ENCODE measurements at places on chromosomes 1 and 21.

GRCh38 chr1:6123083-6123482, 57.0 kb downstream of the CHD5 start:
- no peak for DNase-seq
- H3K4me3 ChIP-seq: no peak overlapping the region
- no peaks in the 10 kb centered on the region for H3K27me3 ChIP-seq
- no peak overlapping the region for H3K27ac ChIP-seq

- no peaks in the 10 kb centered on the region for H3K4me1 ChIP-seq
- peak; percentile 68 for DNase-seq
- H3K36me3 ChIP-seq: no peaks in the 10 kb centered on the region
- no peak overlapping the region for H3K4me3 ChIP-seq
These were observed 58.5 kb downstream of the LPAR3 start for GRCh38 chr1:84834419-84835064.

- H3K36me3 ChIP-seq: no peaks in the 10 kb centered on the region
- no peak overlapping the region for H3K4me3 ChIP-seq
These were observed 62.4 kb downstream of the CLEC20A start for GRCh38 chr1:178434360-178434759.

DNA sequence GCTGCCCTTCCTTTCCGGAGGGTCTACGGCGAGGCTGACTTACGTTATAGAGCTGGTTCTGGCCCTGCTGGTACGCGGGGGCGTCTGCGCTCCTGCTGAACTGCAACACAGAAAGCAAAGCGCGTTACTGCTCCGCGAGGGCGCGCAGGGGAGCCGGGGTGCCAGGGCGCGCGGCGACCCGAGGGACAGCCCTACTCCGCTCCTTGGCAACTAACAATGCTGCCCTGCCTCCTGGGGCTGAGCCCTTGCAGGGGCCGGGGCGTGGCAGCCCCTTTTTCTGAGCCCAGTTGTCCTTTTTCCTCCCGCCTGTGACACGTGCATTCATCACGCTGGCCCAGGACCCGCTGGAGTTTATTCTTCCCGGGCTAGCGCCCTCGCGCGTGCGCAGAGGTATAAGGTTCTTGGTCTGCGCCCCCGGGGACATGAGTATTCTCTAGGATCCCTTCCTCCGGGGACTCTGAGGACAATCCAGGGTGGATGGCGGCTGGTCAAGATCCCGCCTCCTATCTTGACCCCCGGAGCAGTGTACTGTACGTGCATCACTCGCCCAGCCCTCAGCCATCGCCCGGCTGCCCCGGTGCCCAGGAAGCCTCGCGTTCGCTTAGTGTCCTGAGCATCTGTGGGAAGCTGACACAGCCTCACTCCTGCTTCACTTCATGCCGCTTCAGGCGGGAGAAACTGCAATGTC, 78.9 kb downstream of the CD247 start:
- no peaks in the 10 kb centered on the region for H3K36me3 ChIP-seq
- H3K27ac ChIP-seq: no peak overlapping the region
- H3K27me3 ChIP-seq: peaks cover 5% of the 10 kb centered on the region
- H3K4me1 ChIP-seq: peaks cover 7% of the 10 kb centered on the region
- no peak for DNase-seq
- peak overlapping the region; percentile 34 for H3K4me3 ChIP-seq

GRCh38 chr21:32641710-32642698, 29.8 kb upstream of the CFAP298 start:
- H3K4me1 ChIP-seq: no peaks in the 10 kb centered on the region
- peaks cover 9% of the 10 kb centered on the region for H3K36me3 ChIP-seq
- H3K4me3 ChIP-seq: no peak overlapping the region
- no peak overlapping the region for H3K27ac ChIP-seq
- DNase-seq: no peak
- no peaks in the 10 kb centered on the region for H3K27me3 ChIP-seq

Data from trophoblast cell (in vitro differentiated cells and primary cell).